ENCODE measurements at places on chromosomes 16 and 17.
A peak's percentile ranks its signal among the peaks of the same experiment; 100 is the strongest.

DNA sequence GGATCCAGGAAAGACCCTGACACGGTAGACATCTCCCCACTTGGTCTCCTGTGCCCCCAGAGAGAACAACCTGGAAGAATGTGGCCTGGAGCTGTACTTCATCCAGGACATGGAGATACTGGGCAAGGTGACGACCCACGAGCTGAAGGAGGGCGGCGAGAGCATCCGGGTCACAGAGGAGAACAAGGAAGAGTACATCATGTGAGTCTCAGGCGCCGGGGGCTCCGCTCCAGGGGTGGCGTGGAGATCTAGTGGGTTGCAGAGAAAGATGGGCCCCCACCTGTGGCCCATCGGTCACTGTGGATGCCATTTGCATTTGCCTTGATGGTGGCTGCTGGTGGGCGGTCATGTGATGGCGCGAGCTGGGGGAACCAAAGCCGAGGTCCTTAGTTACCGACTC lies 14.9 kb upstream of the CLEC18A start:
- no peak for DNase-seq

- no peak for DNase-seq
Measured at GRCh38 chr16:56938664-56939513, 6.9 kb downstream of the HERPUD1 start.

GRCh38 chr17:8995711-8996110 lies 25.6 kb upstream of the NTN1 start:
- DNase-seq: no peak

GRCh38 chr17:45411348-45412105 lies 21.1 kb downstream of the ARHGAP27 start:
- no peak for DNase-seq

DNA sequence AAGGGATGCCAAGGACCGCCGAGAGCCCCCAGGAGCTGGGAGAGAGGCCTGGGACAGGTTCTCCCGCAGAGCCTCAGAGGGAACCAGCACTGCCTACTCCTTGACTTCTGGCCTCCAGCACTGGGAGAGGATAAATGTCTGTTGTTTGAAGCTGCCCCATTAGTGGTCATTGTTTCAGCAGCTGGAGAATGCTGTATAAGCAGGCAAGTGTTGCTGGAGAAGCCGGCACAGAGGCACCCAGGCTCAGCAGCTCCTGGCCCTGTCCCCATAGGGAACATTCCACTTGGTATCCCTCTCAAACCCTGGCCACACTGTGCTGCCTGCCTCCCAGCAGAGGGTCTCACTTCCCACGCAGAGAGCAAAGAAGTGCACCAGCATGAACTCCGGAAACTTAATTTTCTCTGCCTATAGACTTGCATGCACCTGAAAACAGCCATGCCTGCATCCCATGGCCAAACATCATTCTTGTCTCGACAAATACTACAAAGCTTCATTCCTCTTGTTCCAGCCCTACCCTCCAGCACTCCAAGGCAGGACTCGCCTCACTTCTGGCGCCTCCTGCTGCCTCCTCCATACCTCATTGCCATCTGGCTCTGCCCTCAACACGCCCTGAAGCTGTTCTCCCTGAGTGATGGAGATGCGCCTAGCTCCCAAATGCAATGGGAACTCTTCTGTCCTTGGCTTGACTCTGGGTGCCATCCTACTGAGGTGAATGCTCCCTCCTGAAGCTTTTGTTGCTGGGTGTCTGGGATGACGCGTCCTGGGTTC lies 88.1 kb downstream of the DNAH17 start:
- peak; percentile 43 for DNase-seq

- DNase-seq: peak; percentile 79
Measured at GRCh38 chr17:80959330-80960036, 32.2 kb upstream of the CHMP6 start.

GRCh38 chr16:56415875-56416274 lies 9.5 kb downstream of the AMFR start:
- no peak for DNase-seq

GRCh38 chr17:77280304-77281121 lies 139.7 kb downstream of the SEC14L1 start:
- DNase-seq: no peak

DNA sequence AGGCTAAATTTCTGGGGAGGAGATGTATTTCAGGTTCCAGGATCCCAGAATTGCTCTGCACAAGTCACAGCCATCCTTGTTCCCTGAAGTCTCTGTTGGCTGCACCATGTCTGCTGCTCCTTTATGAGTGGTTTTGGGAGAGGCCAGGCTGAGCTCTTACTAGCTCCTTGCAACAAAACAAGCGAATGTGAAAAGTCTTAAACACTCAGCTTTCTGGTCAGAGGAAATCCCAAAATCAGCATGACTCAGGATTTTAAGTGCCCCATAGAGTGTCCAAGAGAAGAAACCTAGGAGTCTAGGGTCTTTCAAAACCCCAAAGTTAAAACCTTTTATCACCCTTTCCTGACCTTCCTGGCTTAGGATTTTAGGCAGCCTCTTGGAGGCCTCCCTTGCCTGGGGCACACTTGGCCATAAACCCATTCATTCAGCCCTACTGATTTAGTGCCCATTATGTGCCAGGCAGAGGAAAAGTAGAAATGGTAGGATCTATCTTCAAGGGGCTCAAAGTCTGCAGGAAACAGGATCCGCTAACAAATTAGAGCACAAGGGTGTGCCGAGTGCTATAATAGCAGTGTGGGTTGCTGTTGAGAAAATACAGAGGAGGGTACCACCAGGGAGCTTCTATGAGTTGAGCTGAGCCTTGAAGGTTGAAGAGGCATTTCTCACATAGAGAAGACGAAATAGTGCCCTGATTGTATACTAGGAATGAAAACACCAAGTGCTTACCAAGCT lies 36.9 kb downstream of the SOST start:
- no peak for DNase-seq

- no peak for DNase-seq
Measured at GRCh38 chr17:3903881-3904290, 11.0 kb upstream of the CAMKK1 start.

DNA sequence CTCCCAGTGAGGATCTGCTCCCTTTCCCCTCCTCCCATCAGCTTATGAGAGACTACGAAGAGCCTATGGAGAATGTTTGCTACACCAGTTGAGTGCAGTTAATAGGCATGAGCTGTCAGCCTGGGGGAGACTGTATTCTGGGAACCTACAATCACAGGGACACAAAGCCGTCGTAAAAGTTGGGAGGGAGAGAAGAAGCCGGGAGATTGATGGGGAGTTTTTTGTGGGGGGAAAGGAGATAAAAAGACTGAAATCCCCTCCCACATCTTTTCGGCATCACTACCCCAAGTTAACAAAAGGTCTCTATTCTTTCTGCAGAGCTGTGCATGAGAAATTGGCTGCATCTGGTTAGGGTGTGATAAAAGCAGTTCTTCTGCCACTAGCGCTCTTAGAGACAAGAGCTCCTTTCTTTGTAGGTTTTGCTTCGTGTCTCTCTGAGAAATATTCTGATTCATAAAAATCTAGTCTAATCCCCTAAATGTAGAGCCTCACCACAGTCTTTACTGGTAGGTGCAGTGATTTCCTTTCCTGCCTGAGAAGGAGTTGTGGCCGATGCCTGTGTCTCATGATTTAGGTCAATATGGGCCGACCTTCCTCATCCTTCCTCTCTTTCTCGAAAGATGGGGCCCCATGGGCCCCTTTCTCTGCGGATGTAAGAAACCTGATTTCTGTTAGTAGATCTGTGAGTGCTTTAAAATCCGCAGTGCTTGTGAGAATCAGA lies 77.4 kb downstream of the BPTF start:
- peak; percentile 41 for DNase-seq

GRCh38 chr17:81130385-81131361 lies 34.6 kb upstream of the PVALEF start:
- peak; percentile 76 for DNase-seq

DNA sequence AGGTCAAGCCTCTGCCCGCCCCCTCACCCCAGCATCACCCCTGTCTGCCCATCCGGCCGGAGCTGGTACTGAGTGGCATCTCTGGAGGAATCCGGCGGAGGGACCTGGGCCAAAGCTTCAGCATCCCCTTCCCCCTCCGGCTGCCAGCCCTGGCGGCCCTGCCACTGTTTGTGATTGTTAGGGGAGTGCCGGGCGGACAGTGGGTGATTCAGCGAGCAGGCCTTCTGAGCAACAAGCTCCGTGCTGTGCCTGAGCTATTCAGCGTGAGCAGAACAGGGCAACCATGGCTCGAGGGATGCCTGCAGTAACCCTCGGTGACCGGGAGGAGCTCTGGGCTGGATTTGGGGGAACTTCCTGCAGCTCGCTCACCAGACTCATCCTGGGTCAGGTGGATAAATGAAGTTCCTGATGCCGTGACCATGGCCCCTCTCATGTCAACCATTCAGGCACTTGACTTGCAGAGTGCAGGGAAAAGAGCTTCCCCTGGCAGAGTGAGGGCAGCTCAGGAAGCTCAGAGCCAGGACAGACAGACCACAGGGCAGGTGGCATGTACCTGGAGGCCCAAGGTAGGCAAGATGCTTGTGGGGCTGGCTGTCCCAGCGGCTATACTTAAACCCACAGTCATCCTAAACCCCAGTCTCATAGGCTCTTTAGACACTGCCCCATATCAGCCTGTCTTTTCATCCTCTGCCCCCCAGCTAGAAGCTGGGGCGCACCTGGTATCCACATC lies 24.3 kb upstream of the MLKL start:
- peak; percentile 91 for DNase-seq

GRCh38 chr17:40112718-40113109 lies 9.1 kb upstream of the MSL1 start:
- DNase-seq: no peak

DNA sequence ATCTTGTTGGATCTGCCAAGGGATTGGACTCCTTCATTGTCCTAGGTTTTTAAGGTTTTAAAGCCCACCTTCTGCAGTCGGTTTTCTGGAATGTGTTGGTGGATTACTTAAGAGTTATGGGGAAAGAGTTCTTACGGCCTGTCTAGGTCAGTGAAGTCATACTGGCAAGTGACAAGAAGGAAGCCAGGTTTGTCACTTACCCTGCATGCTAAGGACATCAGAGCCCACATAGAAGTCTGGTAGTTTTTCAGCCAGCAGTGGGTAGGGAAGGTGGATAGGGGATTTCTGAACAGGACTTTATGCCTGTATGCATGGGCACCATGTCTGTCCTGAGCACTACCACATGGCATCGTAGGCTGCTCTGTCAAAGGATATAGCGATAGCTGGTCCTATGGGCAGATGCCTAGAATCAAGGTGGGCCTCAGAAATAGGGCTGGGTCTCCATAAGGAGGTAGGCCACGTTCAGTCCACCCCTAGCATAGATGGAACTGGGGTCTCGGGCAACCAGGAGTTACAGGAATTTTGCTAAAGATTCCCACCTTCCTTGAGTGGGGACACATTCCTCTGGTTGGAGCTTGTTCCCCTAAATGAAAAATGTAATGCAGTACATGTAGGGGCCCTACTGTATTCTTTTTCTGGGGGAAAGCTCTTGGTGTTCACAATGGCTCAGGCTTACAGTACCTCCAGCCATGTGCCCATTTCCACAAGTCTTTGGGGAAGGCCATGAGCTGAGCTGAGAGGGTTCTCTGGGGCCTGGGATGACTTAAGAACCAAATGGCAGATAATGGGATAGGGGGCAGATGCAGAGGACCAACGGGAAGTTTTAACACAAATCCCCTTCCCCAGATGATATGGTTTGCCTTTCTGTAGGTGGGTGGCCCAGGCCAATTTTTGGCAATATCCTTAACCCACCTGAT lies 27.5 kb downstream of the TRPV2 start:
- DNase-seq: no peak

DNA sequence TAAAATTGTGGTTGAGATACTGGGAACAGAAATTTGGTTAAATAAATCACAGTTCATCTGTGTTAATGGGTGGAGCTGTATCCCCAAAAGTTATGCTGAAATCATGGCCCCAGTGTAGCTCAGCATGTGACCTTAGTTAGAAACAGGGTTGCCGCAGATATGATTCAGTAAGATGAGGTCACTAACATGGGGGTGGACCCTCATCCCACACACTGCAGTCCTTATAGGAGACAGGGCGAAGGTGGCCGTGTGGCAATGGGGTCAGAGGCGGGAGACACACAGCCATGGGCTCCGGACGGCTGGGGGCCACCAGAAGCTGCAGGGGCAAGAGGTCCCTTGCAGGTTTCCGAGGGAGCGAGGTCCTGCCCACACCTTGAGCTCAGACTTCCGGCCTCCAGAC lies 10.7 kb downstream of the GALNS start:
- no peak for DNase-seq

DNA sequence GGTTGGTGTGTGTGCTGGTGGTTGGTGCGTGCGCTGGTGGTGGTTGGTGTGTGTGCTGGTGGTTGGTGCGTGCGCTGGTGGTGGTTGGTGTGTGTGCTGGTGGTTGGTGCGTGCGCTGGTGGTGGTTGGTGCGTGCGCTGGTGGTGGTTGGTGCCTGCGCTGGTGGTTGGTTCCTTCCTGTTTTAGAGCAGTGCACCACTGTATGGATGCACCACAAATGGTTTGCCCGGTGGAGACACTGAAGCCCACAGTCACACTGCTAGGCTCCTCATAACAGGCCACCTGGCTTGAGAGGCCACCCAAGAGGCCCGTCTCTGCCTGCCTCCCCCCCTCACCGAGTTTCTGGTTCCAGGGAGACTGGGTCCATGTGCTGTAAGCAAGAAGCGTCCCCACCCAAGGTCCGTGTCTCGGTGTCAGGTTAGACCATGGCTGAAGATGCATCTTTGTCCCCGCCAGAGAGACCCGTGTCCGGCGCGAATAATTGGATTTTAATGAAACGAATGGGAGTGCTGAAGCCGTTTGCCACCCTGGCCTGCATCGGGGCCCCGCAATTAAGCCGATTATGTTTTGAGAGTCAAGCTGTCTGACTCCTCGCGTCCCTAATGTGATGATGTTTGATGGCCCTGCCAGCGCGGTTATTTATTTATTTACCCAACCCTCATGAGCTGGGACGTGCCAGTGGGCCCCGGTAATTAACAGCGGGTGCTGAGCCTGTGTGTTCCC lies 161.3 kb upstream of the GSE1 start:
- no peak for DNase-seq

DNA sequence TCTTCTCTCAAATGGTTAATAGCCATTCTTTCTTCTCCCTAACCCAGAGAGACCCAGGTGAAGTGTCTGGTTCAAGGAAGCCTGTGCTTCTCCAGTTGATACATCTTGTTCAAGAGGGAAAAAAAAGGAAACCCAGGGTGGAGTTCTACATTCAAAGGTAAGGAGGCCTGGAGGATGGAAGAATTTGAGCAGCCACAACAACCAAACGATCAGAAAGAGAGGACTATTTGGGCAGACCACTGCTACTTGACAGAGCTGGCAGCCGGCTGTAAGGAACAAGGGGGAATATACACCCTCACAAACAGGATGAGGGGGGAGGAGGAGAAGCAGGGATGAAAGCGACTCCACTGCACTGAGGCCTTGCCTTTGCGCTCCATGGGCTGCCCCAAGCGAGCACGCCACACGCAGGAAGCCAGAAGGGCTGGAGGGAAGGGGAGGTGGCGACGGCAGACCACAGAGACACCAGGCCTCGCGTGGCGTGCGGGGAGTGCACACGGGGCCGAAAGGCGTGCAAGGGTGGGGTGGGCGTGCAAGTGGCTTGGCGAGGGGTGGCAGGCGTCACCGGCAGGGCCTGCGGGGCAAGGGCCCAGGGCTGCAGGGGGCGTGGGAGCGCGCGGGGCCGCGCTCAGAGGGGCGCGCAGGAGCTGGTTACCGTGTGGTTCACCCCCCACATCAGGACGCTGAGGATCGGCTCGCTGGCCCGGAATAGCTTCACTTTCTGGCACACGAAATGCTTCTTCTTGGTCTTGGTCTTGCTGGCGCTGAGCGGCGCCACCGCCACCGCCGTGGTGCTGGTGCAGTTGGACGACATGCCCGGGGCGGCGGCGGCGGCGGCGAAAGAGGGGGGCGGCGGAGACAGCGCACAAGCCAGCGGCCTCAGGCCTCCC lies 499 bp downstream of the PIP4K2B start:
- peak; percentile 7 for DNase-seq

Data from head of caudate nucleus (tissue), 42 donors.